ENCODE measurements at places on chromosomes 7 and 10. TPM values are rescaled to one million over a fixed set of nuclear protein-coding genes. Genes with fewer than 3 reads are reported as not detected.

Gene PRR15
- polyA plus RNA-seq = 0.31 TPM

Gene PON1
- polyA plus RNA-seq = 8.5 TPM

Gene RARRES2
- 7,984 TPM for polyA plus RNA-seq

Gene PARD3
- 41.6 TPM for polyA plus RNA-seq

Gene DKK1
- polyA plus RNA-seq = 1.5 TPM

Gene RALA
- 45.6 TPM for polyA plus RNA-seq

Measured in adrenal gland (tissue), 19 donors.